ENCODE measurements at places on chromosomes 11 and 22.
A peak's percentile ranks its signal among the peaks of the same experiment; 100 is the strongest.

DNA sequence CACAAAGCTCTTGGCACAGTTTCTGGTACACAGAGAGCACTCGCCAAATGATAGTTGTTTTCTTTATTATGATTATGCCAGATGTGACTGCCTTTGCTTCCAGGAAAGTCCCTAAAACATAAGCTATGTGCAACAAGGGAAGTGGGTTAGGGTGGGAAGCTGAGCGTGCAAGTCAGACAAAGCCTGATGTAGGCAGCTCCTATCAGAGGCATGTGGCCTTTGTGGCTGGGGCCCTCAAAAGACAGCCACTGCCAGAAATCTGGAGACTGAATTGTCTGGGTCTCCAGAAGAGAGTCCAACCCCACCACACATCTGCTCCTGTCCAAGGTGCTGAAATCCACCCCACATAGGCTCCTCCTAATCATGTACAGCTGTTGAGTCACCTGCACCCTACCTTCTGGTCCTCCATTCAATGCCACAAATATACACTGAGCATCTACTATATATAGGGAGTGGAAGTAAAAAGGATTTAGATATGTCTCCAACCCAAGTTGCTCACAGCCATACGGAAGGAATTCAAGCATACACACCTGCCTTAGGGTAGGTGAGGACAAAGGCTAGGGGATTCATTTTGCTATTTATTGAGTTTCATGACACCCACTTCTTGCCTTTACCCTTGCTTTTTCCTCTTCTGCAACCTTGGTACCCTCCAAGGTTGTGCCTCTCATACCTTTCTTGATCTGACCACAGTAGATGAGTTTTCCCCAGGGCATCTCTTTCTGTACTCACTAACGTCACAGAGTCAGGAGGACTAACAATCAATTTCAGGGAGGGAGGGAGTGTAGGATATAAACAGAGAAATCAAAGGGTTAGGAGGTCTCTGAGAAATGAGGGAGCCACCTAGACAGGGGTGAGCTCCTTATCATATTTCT, 12.4 kb downstream of the SEC14L3 start:
- no peak for DNase-seq

GRCh38 chr11:13011466-13012055, 2.4 kb downstream of the RASSF10 start:
- no peak for DNase-seq

- DNase-seq: no peak
Observed at GRCh38 chr11:69569306-69570200, 71.4 kb upstream of the CCND1 start.

- no peak for DNase-seq
Observed at GRCh38 chr11:115869780-115870431, 365.7 kb upstream of the CADM1 start.

- peak; percentile 58 for DNase-seq
Observed at GRCh38 chr11:63573881-63574855, 11.0 kb upstream of the PLAAT2 start.

DNA sequence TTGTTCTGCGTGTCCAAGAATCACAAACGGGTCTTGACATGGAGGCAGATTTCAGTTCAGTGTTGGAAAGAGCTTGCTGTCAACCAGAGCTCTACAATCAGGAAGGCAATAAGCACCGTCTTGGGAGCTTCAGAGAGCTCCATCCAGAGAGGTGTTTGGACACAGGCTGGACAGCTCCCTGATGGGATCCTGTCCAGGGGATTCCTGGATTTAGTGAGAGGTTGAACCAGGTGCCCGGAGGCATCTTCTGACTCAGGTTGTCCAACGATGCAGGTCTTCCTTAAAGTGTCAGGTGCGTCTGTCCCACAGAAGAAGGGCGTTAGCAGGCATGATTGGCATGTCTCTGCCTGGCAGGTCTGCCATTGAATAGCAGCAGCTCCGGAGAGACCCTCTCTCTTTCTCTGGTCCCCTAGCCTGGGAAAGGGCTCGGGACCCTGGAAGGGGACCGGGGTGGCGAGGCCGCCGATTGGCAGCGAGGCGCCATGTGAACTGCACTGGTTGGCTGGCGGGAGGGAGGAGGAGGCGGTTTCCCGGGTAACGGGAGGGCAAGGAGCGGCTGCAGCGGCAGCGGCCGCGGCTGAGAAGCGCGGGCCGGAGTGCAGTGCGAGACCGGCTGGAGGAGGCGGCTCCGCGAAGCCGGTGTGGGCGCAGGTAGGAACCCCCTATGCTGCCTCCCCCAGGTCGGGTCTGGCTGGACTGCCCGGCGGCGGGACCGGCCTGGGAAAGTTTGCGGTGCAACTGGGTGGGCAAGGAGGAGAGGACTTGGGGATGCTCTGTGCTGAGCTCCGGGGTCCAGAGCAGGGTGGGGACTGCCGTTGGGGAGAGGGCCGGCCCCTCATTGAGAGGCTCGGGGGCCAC, 104.1 kb upstream of the E2F8 start:
- DNase-seq: no peak

DNA sequence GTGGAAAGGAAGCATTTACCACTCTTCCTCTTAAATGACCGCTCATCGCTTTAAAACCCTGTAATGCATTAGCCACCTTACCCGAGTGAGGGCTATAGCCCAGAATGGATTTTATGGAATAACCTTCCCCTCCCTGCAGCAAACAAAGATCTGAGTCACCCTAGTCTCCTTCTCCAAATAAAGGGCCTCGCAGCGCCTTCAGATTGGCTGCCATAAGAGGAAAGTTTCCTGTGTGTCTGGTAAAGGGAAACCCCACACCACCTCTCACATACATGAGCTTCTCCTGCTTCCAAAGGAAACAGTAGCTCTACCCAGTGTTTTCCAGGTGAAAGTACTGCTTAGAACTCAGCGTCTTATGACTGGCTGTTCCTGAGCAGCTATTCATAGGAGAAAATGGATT, 47.8 kb downstream of the PPP2R1B start:
- no peak for DNase-seq

DNA sequence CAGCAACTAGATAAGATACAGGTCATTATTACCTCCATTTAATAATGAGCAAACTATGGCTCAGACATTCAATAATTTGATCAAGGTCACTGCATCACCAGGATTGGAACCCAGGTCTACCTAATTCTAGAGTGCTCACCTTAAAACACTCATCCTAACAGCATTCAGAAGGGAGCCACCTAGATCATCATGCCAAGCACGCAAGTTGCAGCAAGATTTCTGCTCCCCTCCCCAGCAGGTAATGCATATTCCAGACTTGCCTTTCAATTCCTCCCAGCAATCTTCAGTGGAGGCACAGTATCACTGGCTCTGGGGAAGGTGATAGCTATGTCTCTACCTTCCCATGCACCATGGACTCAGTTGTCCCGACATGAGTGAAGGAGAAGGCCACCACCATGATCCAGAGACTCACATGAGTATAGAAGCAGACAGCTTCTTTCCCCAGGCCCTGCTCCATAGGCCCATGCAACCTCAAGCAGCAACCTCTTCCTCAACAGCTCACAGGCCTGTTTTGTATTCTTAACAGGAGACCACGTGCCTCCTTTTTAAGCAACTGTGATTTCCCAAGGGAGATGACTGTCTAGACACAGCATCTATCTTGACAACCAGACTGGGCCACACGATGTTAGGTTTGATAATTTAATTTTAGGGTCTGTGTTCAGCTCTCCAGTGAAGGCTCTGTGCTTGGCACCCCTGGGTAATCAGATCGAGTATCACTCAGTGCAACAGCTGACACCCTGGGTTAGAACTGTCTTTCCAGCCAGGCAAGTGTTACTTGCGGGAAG, 36.4 kb downstream of the RAB30 start:
- DNase-seq: no peak

- no peak for DNase-seq
Observed at GRCh38 chr11:110501428-110501827, 71.7 kb downstream of the FDX1 start.

DNA sequence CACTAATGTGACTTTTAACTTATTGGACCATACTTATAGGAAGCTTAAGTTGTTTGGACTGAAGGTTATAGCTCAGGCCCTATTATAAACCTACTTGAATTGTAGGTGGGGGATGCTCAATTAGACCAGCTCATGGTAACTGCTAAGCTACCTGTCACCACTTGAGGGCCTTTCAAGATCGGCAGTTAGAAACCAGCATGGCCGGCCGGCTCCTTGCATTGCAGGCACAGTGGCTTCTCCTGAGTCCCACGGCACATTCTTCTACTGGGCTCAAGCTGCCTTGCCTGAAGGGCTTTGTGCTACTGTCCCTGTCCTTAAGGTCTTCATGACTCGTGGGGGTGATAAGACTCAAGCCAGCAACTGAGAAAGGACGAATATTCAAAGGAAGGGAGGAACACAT, 70.8 kb downstream of the TBC1D22A start:
- no peak for DNase-seq

GRCh38 chr11:68643585-68643984, 40.8 kb upstream of the GAL start:
- DNase-seq: no peak

- DNase-seq: no peak
Observed at GRCh38 chr11:2813141-2813908, 72.2 kb downstream of the CDKN1C start.

DNA sequence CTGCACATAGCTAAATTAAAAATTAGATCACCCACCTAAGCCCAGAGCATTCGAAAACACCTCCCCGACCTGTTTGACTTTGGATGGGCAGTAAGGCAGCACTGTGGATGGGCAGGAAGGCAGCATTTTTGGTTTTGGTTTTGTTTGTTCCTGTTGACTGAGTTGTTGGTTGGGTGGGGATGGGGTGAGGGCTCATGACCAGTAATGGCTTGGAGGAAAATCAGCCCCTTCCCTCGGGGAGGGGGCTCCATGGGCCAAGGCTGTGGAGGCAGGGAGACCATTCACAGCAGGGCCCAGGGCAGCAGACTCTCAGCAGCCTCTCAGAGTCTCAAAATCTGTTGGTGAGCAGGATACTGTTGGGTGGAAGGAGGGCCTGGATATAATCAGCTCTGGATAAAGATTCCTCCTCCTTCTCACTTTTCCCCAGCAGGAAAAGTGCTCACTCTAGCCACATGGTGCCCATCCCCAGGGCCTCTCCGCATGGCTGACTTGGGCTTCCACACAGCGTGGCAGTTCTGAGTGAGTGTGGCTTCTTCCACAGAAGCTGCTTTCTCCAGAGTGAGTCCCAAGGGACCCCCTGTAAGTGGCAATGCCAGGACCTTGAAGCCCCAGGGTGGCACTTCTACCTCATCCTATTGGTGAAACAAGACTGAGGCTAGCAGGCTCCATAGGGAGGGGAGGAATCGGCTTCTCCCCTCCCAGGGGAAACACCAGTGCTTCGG, 1491.2 kb downstream of the BRD1 start:
- no peak for DNase-seq

DNA sequence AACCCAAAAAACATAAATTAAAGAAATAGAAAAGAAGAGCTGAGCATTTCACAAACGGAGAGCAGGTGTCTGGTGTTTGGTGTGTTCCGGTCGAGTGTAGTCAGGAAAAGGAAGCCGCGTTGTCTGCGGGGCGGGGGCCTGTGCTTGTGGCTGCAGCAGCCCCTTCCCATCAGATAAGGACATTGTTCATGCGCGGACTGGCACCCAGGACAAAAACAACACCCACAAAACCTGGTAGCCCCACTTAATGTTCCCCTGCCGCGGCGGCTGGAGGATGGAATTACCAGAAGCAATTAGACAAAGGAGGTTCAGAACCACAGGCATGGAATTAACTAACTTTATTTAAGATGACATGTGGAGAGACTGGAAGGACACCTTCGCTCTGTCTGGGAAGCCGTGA, 29.9 kb downstream of the KRTAP5-5 start:
- DNase-seq: peak; percentile 36

GRCh38 chr22:22887621-22888503, at the start of gene IGLL5:
Gene IGLL5 (plus strand): TSS chr22:22887816. CDS start chr22:22888054, 238 bp downstream.
- no peak for DNase-seq

GRCh38 chr11:33668468-33668825, 32.2 kb downstream of the C11orf91 start:
- no peak for DNase-seq

DNA sequence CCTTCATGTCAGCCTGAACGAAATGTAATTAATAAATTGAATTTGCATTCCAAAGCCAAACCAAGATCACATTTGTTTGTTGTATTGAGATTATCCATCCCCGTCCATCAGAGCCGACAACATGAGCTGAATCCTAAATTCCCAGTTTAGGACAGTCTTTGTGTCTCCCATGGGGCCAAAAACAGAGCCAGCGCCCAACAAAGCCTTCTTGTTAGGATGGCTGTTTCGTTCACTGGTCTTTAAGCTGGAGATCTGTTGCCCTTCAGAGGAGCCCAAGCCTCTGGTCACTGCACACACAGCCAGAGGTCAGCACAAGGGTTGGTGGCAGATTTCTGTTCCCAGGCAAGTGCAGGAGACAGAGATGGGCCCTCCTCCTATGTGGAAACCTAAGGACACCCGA, 25.8 kb downstream of the DSCAML1 start:
- DNase-seq: no peak

DNA sequence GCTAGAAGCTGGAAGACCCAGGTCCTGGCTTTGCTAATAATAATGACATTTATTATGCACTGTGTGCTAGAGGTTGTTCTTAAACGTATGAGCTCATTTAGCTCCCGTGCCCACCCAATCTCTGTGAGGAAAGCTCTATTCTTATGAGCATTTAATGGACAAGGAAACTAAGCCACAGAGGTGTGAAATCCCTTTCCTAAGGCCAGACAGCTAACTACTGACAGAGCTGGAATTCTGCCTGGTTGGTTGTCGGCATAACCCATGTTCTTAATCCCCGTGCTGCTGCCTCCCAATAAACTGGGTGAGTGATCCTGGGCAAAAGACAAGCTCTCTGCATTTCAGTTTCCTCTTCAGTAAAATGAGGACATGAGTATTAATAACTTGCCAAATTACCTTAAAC, 49.4 kb downstream of the SNX19 start:
- DNase-seq: no peak

- DNase-seq: no peak
Observed at GRCh38 chr11:76131671-76132631, 74.4 kb downstream of the WNT11 start.

DNA sequence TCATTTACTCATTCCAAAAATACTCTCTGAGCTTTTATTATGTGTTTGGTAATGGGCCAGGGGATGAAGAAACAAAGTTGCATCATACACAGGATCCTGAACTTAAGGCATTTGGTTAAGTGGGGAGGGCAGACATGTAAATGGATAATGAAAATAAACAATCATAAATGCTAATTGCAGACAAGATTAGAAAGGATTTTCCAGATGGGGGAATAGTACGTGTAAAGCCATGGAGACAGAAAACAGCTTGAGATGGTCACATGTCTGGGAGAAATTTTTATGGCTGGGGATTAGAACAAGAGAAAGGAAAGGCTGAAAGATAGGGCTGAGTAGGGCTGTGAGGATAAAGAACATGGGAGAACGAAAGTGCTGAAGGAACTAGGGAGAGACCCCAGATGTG, 534.3 kb upstream of the LARGE1 start:
- no peak for DNase-seq

GRCh38 chr11:126599217-126599897, 243.9 kb downstream of the ST3GAL4 start:
- DNase-seq: no peak

Measured in CD4-positive, alpha-beta T cell treated with Interleukin-17A for 4 hours (primary cell).